K562 (cell line): ENCODE measurements at places on chromosomes 11 and 22. TPM values are rescaled to one million over a fixed set of nuclear protein-coding genes. Genes with fewer than 3 reads are reported as not detected.

DNA sequence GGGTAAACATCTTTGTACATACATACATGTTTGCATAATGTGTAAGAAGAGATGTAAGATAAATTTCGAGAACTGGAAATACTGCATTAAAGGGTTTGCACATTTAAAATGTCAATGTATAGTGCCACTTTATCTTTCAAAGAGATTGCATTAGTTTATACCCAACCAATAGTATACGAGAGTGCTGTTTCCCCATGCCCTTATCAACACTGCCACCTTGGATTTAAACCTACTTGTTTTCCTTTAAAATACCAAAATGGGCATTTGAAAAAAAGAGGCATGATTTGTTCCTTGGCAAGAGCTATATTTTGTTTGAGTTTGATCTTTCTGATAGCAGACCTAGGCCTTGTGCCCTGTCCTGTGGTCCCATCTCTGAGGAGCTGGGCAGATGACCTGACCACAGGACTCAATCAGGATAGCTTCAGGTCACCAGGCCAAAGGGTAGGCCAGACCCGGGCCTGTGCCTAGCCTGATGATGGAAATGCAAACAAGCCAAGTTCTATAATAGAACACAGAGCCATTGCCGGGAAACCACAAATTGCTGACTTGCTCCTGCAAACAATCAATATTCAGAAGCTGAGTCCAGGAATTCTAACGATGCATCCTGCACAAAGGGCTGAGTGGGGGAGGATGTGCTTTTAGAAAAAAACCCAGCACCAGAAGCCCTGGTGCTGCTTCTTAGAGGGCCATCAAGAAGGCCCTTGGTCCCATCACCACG, 16.9 kb upstream of the ALG8 start:
- no peak for DNase-seq

DNA sequence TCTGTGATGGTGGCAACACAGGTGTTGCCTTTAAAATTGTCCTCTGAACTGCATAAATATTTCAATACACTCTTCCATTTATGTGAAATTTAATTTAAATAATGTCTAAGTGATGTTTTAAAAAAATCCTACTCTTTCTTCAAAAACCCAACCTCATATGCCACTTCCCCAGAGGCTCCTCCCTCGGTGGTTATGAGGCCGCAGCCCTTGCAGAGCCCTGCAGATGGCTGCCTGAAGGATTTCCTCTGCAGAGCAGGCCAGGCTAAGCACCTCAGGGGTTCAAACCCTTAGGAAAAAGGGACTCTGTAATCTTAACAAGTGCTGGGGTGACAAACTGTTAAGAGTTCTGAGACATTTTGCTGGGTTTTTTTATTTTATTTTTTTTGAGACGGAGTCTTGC, 25.2 kb downstream of the MORC2 start:
- DNase-seq, result no peak

- no peak for DNase-seq
Measured at GRCh38 chr22:38957808-38958650, 620 bp downstream of the APOBEC3A start.

- no peak for DNase-seq
Measured at GRCh38 chr11:130732476-130732875, 183.8 kb downstream of the SNX19 start.

GRCh38 chr22:46933040-46933930, 170.8 kb downstream of the TBC1D22A start:
- DNase-seq, result no peak

- no peak for DNase-seq
Measured at GRCh38 chr22:24390576-24390975, 36.8 kb upstream of the ADORA2A start.

GRCh38 chr11:113377681-113378412, 9.7 kb upstream of the ANKK1 start:
- no peak for DNase-seq

DNA sequence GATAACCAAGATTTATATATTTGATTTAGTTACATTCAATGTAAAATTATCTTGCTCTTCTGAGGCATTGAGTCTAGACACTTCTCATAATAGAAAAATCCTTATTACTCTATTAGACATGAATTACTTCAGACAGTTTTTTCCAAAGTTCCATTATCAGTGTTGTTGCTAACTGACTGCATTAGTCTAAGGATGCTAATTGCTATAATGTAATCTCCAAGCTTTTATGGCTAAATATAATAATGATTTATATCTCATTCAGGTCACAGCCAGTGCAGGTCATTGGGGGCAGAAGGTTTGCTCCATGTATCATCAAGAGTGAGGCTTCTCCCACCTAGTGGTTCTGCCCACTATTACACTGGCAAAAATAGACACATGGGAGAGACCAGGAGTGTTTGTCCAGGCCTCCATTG, 377.2 kb upstream of the DDI1 start:
- no peak for DNase-seq

DNA sequence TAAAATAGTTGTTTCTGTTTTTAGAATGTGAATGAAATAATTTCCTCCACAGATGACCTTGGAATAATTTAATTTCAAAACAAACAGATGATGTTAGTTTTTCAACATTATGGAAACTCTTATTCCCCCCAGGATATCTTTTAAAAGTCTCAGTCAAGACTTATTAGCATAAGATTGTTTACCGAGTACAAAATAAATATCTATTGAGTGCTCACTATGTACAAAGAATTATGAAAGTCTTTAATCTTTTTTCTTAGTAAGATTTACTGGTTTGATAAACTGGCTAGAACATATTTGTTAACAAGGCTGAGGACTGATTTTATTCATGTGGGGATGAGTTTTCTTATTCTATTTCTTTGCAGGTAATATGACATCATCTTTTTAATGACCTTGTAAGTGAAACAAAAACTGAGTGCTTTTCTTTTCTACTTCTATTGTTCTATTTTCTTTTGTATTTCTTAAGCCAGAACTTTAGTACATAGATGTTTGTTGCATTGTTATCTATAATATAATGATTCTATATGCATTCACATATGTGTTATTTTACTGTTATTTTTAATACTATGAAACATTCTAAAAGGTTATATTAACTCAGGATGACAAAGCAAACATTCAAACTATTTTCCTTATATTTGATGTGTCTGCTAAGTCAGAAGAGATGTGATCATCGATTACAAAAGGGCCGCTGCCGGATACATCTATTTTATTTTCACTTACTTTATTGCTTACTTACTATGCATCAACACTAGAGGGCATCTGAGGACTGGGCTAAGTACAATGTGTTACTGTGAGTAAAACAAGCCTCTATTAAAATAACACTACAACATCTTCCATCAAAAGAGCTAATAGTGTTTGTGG, 111.0 kb upstream of the ARHGAP42 start:
- DNase-seq, result peak; percentile 45

GRCh38 chr11:69249311-69250185, 44.4 kb upstream of the MYEOV start:
- no peak for DNase-seq

GRCh38 chr11:112398798-112399478, 138.3 kb upstream of the PLET1 start:
- no peak for DNase-seq

Gene CDK2AP2
- total RNA-seq, result 47.4 and 50.2 TPM in 2 replicates

Gene MN1
- 0.02 and 0.04 TPM in 2 replicates for total RNA-seq

Gene PVALB
- total RNA-seq, result not detected in 2 replicates

Gene CCDC88B
- 11.9 and 13.0 TPM in 2 replicates for total RNA-seq

Gene CCDC116
- 11.3 and 15.6 TPM in 2 replicates for total RNA-seq

Gene RBM4B
- total RNA-seq, result 16.9 and 17.8 TPM in 2 replicates

Gene SYCE3
- total RNA-seq, result not detected in 2 replicates
